ENCODE measurements at places on chromosomes 3 and 15.

DNA sequence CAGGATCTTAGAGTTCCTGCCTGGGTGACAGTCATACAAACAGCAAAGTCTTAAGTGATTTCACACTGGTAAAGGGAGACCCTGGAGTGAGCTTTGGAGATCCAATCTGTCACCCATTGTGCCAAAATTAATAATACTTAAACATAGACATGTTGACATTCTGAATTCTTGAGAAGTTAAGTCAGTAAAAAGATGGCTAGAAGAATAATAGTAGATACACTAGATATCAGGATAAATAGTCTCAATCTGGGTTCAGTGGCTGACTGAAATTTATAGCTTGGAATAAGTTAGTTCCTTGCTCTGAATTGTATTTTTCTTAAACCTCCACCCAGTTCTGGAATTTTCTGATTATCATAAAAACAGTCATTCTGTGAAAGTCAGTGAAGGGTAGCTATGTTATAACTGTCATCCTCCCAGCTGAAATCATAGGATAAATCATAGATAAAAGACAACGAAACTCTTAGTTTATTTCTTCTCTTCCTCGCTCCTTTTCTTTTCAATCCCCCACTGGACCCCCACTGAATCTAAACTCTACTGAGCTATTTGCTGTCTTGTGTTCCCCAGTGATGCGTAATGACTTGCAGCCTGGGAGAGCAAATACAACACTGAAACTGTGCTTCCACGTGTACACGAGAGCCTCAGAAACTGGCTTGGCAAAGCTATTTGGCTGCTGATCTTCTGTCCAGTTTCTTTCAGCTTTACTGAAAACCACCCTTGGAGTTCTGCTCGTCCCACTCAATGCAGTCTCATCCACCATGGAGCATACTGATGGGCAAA lies 175.4 kb upstream of the TP63 start:
- no peak for DNase-seq

GRCh38 chr15:61050844-61051568 lies 178.1 kb downstream of the RORA start:
- no peak for DNase-seq

GRCh38 chr3:128491941-128492670 lies 895 bp downstream of the GATA2 start:
- DNase-seq, result no peak

DNA sequence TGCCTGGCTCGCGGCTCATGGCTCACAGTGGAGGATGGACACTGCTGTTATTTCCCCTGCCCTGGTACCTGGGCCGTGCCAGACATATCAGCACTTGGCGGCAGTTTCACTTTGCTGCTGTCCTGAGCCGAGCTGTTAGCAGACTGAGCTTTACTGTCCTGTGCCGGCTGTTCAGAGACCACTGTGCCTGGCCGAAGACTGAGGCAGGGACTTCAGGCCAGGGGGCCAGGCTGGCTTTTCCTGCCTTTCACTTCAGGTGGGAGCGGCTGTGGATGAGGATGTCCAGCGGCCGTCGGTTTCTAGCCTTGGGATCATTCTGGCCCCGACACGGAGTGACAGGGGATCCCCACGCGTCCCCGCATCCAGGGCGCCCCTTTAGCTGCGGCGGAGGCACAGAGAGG lies 1.1 kb downstream of the ATP10A start:
- DNase-seq, result peak; percentile 32

GRCh38 chr3:125163739-125164601 lies 48.6 kb downstream of the SLC12A8 start:
- DNase-seq, result no peak

DNA sequence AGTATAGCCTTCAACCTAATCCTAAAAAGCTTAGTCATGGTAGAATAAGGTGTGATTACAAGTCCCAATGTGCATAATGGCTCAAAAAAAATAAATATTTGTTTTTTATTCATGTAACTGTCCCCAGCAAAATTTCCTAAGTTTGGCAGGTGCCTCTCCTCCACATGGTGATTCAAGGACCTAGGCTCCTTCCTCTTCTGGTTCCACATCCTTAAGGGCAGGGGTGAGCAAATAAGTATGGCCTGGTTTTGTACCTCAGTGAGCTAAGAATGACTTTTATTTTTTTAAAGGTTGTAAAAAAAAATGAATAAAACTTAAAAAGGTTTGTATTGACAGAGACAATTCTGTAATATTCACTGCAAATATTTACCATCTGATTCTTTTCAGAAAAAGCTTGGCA lies 343.5 kb upstream of the UBE2E2 start:
- no peak for DNase-seq
